ENCODE measurements at places on chromosomes 12 and 14. TPM values are rescaled to one million over a fixed set of nuclear protein-coding genes. Genes with fewer than 3 reads are reported as not detected.

KDM2B gene
- total RNA-seq: 43.8 TPM

GALNT16 gene
- 2.7 TPM for total RNA-seq

DNA sequence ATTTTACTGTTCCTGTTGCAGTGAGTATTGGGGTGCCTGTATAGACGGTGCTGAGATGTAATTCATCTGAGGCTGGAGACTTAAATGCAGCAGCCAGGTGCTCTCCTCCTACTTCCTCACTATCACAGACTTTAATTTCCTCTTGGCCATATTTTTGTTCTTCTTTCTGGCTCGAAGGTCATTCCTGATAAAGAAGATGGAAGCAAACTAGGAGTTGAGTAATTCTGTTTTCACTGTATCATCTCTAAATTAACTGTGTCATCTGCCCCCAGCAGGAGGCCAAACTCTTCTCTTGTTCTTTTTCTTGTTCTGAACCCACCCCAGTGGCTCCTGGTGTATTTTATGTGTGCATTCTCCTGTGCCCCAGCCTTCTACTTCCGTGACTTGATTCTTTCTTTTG lies 141.7 kb upstream of the ARHGAP5 start:
- DNase-seq: no peak

- DNase-seq: no peak
These were observed 43.6 kb downstream of the IRF2BPL start for GRCh38 chr14:76984787-76985375.

- no peak for DNase-seq
These were observed 1.7 kb upstream of the CHPT1 start for GRCh38 chr12:101695706-101696105.

MEG3 gene
- not detected for total RNA-seq

WIF1 gene
- total RNA-seq: 29.6 TPM

Measured in G401 (cell line).